CD4-positive, alpha-beta memory T cell (primary cell): ENCODE measurements at places on chromosomes 7 and 10.

GRCh38 chr10:113041841-113042750 is 92.0 kb downstream of the TCF7L2 start:
- DNase-seq, result no peak

GRCh38 chr10:12946372-12946771 is 55.1 kb downstream of the CCDC3 start:
- DNase-seq, result no peak

- no peak for DNase-seq
These were observed 15.6 kb upstream of the LMTK2 start for GRCh38 chr7:98091061-98091460.

DNA sequence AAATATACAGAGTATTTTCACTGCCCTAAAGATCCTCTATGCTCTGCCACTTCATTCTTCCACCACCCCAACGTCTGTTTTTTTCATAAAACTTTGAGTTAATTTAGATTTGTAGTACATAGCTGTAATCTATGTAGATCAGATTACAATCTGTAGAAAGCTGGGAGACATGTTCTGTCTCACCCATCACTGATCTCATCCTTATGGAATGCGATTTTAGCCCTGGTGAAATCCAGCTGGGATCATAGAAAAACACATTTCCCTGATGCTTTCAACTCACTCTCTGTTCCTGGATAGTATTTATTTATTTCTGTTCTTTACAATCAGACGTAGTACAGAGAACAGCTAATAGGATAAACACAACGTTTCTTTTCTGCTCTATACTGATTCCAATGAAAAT is 521.0 kb downstream of the KIF20B start:
- no peak for DNase-seq

GRCh38 chr10:84825330-84825729 is 496.9 kb downstream of the CCSER2 start:
- DNase-seq, result no peak

GRCh38 chr10:32953277-32953927 is 4.6 kb downstream of the ITGB1 start:
- DNase-seq, result no peak

DNA sequence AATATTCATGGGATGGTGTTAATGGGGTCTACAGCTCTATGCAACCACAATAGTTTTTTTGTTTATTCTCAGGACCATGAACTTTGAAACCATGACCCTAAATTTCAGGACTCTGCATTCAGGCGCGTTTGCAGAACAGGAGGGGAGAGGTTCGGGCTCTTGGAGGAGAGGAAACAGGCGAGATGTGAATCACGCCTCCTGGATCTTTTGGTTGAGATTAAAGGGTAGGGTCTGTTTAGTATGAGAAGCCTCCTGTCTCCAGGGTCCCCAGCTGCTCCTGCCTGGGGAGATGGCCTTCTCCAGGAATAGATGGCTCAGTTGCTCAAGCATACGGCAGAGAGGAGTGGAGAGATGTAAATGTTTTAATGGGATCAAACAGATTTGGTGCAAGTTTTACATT is 18.2 kb downstream of the TLL2 start:
- no peak for DNase-seq

- DNase-seq, result no peak
These were observed 22.3 kb downstream of the LEP start for GRCh38 chr7:128263420-128263819.

DNA sequence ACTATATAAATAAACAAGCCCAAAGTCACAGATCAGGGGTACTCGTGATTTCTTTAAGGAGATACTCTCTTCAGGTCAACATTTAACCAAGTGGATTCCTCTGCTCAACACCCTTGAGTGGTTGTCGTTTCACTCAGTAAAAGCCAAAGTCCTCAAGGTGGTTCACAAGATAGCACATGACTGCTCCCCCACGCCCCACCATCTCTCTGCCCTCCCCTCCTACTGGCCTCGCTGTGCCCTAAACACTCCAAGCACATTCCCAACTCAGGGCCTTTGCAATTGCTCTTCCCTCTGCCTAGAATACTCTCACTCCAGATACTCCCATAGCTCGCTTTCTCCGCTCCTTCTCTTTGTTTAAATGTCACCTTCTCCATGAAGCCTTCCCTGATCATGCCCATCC is 72.1 kb upstream of the FHIP2A start:
- DNase-seq, result no peak

GRCh38 chr10:28644647-28645046 is 32.7 kb upstream of the BAMBI start:
- DNase-seq, result no peak

DNA sequence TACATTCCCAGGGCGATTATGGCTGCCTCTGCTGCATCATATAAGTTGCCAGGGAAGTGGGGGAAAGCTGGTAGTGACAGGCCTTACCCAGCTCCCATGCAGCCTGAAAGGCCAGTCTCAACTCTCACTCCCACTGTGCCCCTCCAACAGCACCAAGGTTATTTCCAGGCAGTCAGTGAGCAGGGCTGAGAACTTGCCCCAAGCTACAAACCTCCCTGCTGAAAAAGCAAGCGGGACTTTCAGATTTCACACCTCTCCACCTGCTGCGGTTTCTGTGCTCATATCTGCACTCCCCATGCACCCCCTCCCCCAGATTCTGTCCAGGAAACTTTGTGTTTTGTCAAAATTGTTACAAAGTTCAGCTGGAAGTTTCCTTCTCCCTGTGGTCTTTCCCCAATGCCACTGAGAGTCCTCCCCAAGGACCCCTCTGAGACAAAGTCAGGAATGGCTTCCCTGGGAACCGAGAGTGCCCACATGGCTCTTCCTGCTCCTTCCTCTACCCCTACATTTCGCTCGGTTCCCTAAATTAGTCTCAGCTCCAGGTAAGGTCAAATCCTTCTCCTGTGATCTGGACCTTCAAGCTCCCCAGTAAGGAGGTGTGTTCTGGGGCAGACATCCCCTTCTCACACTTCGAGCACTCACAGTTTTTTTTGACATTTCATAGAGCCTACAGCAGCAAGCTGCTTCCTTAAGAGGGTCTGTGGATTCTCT is 25.3 kb upstream of the WNT2 start:
- no peak for DNase-seq

GRCh38 chr7:114426824-114427223 is 12.2 kb downstream of the FOXP2 start:
- no peak for DNase-seq

DNA sequence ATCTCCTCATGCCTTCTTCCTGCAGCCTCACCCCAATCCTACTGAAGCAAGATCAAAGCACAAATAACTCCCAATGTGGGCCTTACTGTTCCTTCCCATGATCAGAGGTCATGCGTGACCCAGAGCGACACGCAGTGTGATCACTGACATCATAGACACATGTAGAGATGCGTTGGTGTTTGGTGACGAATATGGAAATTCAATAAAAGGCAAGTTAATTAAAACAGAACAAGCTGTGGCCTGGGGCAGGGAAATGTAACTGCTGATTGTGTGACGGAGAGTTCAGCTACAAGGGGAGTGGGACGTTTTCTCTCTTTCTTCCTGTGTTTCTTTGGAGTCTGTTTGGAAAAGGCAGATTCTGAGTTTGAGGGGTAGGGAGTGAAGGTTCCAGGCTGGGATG is 34.8 kb upstream of the CARD11 start:
- DNase-seq, result no peak

- peak; percentile 65 for DNase-seq
These were observed 1.5 kb downstream of the DUSP5 start for GRCh38 chr10:110498982-110499795.

DNA sequence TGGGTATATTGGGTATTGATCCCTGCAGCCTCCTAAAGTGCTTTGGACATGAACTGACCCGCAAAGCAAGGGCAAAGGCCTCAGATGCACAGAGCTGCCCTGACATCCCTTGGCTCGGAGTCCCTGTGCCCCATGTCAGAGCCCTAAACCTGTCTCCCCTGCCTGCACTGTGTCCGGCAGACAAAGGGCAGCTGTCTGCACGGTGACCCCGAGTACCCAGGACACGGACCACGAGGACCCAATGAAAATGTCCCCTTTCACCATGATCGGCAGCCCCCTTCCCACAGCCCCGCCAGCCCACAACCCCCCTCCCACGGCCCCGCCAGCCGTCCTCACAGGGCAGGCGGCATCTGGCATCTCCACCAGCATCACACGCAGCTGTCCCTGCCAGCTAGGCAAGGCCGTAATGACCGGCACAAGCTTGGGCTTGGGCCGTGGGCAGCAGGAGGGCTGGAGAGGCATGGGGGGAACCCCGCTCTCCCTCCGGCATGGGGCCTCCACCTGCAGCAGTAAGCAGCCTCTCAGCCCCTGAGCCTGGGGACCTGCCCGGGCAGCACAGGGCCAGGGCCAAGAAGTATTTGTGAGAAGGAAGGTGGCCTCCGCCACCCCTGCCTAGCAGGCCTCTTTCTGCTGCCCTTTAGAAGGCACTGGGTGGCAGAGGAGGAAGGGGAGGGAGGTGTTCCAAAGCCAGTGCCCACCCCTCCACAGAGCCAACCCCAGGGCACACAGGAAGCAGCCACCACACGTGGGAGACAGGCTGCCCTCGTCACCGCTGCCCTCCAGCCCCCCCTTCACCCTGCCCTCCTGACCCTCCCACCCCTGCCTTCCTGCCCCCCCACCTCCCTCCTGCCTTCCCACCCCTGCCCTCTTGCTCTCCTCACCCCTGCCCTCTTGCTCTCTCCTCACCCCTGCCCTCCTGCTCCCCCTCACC is 10.1 kb downstream of the NUDT1 start:
- no peak for DNase-seq

- DNase-seq, result no peak
These were observed 188.4 kb upstream of the AGK start for GRCh38 chr7:141362580-141363435.

DNA sequence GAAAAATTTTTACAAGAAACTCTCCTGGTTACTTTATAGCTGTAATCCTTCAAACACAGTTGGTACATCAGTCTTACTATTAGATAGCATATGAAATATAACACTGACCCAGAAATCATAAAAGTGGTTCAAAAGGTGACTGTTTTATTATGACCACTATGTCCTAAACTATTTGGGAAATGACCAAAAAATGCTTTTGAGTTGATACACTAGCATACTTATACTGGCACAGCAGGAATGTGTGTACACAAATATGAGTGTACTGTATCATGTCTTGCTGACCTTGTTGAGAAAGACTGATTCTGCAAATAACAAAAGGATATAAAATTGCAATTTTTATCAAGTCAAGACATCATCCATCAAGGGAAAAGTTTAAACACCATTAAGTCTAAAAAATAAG is 24.3 kb downstream of the CSTF2T start:
- DNase-seq, result no peak

DNA sequence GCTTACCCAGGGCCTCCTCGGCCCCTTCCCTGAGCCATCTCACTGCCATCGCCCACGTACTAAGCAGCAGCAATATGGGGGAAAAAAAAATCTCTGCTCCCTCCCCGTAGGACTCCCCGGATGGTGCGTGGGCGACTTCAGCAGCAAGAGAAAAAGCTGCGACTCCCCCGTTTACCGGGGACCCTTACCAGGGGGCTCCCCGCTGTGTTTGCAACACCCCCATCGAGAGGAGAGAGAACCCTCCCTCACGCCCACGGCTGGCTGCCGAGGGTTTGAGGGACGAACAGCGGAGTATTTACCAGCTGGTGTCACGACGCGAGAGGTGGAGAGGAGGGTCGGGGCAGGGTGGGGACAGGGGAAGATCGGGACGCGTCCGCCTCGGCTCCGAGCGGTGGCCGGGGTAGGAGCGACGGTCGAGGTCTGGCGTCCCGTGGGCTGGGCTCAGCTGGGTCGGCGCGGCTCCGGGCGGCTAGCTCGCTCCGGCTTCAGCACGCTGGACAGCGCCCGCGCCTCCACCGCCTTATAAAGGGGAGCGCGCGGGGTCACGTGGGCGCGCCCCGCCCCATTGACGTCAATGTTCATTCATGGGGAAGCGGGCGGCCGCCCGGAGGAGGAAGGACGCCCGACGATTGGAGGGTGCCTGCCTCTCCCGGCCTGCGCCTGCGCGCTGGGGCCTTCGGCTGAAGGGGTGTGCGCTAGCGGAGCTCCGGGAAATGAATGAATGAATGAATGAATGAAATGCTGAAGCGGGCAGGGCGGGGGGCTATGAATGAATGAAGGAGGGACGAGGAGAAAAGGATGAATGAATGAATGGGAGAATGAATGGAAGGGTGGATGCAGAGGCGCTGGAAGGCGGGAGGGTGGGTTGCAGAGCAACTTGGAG is at the start of gene VGF:
VGF (minus strand) TSS at position 495 of the 883 bp plus-strand sequence. CDS start 726 bp downstream, outside the sequence.
- DNase-seq, result peak; percentile 92

GRCh38 chr7:10040674-10041073 is 933.0 kb upstream of the PHF14 start:
- DNase-seq, result no peak

GRCh38 chr10:114403541-114404161 is 651 bp downstream of the AFAP1L2 start:
- no peak for DNase-seq

DNA sequence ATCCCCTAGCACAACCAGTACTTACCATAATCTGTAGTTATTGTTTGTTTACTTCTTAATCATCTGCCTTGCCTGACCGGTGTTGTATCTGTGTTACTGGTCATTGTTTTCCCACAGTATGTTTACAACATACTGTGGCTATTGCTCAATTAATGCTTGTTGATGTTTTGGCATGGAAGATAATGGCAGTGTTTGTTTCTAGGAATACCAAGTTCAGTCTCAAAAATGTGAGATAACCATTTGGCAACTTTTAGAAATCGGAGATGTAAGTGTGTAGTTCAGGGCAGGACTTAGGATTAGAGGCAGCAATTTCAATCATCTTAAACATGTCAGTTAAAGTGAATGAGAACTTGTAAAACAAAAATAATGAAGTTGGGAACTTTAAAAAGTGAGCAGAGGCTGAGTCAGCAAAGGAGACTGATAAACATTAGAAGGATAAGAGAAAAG is 8.2 kb downstream of the MINDY3 start:
- no peak for DNase-seq

GRCh38 chr7:91465595-91466061 is 201.4 kb downstream of the FZD1 start:
- no peak for DNase-seq

- no peak for DNase-seq
These were observed 214.7 kb downstream of the TEX36 start for GRCh38 chr10:125468278-125468677.

DNA sequence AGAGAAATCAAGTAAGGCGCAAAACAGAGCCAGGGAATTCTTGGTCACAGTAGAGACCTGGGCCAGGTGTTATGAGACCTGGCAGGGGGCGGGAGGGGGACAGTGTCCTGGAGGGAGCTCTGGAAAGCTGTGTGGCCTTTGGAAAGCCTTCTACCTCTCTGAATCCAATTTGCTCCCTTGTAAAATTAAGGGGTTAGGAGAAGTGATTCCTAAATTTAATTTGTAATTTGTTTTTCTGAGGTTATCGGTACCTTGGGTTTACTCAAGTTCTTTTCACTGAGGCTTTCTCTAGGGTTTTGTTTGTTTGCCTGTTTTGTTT is 920.8 kb downstream of the TYW1 start:
- DNase-seq, result no peak
